SW480 (cell line): ENCODE measurements at places on chromosomes 4 and X.

DNA sequence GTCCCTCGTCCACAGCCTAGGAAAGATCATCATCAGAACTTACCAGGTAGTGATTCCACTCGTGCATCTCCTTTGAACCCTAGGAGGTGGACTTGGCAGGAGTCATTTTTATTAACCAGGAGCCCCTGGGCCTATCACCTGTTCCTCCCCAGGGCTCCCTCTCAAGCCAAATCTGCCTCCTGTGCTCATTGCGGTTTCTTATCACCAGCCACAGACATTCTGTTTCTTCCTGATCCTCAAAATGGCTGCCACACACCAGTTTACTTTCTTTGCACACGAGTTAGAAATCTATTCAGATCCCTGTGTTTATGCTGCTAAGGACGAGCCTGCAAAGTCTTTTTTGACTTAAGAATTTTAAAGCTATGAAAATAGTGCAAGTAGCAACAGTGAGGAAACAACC is 354.5 kb upstream of the BOD1L1 start:
- DNase-seq = no peak

- no peak for DNase-seq
Observed at GRCh38 chr4:135775909-135776308, 1574.3 kb upstream of the PABPC4L start.

- no peak for DNase-seq
Observed at GRCh38 chr4:30103455-30103854, 616.7 kb upstream of the PCDH7 start.

DNA sequence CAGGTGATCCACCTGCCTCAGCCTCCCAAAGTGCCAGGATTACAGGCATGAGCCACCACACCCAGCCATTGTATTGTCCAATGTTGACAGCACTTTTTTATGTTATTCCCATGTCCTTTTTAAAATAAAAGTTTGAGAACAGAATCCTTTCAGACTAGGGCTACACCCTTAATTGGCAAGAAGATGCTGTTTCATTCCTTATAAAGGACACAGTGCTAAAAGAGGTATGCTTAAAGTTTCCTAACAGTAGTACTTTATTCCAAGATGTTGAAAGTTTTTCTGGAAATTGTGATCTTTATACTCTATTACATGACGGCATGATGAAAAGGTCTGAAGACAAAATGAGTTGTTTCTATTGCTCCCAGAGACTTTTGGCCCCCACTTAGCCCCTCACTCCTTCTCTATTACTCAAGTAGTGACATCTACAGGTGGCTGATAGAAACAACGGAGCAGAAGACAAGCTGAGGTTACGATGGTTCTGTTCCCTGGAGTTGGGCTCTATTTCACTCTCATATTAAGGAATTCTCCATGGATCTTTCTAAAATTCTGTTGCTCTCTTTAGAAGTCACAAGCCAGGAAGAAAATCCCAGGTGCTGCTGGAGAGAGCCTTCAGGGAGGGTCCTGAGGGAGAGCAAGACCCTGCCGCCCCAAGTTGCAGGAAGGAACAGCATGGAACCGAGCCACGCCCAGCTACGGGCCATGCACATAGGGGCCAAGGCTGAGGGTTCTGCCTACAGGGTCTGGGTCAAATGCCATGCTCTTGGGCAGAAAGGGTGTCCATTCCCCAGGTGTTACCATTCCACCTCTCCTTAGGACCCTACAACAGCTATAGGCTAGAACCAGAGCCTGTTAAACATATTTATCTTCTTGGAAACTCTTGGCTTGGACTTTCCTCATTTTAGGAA is 22.8 kb downstream of the RPL9 start:
- no peak for DNase-seq

DNA sequence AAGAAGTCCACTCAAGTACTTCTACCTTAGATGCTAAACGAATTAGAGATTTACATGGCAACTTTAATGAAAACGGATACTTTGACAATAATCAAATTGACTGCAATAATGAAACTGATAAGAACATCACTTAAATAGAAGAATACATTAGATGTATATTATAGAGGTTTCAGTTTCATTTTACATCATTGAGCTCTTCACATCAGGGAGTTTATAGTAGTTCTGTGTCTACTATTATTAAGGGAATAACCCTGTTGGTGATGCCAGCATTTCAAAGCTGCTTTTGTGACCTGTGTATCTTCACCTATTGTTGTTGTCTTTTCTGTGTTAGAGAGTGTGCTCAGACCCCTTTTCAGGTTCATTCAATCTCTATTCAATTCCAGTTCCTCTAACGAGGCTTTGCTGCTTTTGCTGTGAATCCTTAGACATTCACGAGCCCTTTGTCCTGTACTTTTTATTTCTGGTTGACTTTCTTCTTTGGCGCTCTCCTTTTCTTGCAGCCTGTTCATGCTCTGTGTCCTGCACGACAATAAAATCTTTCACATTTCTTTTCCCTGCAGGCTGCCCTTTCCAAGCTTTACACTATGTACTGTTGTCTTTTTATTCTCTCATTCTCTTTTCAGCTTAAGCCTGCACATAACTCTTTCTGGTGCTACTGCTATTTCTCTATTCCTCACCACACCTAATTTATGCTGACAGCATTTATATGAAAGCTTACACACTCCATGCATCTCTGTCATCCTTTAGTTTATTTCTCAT is 232.1 kb downstream of the CPE start:
- no peak for DNase-seq

DNA sequence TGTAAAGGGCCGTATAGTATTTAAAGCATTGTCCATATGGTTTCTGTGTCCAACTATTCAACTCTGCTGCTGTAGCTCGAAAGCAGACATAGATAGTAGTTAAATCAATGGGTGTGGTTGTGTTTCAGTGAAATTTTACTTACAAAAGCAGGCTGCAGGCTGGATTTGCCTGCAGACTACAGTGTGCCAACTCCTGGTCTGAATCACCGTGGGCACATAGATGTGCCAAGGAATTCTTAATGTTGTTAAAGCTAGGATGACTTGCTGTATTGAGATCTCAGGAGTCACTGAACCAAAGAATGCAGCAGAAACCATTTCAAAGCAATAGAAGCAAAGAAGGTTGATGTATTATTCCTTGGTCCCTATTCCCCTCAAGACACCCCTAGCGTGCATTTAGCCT is 379.0 kb downstream of the STIM2 start:
- DNase-seq = no peak

- DNase-seq = no peak
Observed at GRCh38 chrX:25976683-25977310, 161.3 kb upstream of the MAGEB18 start.

DNA sequence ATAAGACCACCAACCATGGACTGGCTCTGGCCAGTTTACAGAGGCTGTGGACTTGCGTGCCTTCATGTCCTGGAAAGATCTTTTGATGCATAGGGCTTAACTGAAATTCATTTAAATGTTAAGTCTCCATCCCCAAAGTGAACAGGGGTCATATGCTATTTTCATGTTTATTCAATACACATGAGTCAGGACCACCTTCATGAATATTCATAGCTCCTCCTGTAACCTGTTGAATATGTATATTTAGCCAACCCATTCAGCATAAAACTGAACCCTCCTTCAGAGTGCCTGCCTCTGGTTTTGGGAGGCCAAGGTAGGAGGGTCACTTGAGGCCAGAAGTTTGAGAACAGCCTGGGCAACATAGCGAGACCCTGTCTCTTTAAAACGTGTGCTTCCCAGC is 7.1 kb downstream of the CTPS2 start:
- no peak for DNase-seq

DNA sequence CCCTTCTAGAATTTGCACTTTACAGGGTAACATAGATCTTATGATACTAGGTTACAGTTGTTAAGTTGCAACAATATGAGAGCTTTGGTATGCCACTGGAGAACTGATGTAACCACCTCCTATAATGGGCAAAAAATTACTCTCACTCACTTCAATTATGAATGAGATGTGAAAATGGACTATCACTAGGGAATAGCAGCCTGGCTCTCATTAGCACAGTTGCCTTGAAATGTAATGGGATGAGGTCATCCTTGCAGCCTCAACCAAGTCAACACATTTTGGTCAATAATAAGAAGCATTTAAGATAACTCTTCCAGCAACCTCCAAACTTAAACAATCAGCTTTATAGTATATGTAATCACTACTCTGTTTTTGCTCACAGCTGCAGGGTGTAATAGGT is 69.4 kb downstream of the TBC1D9 start:
- no peak for DNase-seq

DNA sequence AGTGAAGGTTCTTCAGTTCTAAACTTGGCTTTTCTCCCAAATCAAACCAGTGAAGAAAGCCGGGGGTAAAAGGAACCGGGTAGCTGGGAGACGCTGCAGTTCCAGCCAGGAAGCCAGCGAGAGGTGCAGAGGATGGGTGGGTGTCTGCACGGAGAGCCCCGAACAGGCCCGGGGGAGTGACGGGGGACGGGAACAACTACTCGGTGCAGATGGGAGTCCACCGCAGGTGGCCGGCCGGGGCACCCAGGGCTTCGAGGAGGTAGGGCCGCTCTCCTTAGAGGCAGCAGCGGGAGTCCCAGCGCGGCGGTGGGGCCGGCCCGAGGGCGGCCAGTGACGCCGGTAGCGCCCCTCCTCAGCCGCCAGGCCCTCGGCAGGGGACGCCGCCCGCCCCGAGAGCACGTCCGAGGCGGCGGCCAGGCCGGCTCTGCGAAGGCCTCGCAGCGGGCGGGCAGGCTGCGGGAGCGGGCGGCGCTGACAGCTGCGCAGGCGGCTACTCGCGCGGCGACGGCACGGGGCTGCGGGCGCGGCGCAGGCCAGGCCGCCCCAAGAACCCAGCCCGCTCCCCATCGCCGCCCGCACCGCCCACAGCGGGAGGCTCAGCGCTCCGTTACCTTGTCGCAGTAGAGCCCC is 449 bp downstream of the FBXL5 start:
- DNase-seq = peak; percentile 31

DNA sequence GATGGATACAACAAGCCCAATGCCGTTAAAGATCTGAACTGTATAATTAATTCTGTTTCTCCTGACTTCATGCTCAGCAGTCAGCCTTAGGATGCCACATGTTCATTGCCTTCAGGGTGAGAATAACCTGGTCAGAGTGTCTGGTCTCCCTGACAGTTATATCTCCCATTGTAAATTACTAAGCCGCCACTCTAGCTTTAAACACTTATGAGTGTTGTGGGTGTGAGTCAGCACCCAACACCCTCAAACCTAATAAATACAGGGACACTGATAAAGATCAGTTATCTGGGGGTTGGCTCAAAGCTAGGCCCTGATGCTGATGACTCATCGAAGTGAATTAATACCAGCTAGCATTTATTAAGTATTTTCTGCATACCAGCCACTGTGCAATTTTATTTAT is 64.9 kb upstream of the DYNLT3 start:
- DNase-seq = peak; percentile 84
